Lower lobe of right lung (tissue), 2 donors: ENCODE measurements at places on chromosomes 7 and 10. TPM values are rescaled to one million over a fixed set of nuclear protein-coding genes. Genes with fewer than 3 reads are reported as not detected.

GRCh38 chr7:130009848-130010688 is 41.1 kb downstream of the ZC3HC1 start:
- peaks cover 8% of the 10 kb centered on the region for H3K4me1 ChIP-seq
- H3K27ac ChIP-seq: no peak overlapping the region
- no peaks in the 10 kb centered on the region for H3K27me3 ChIP-seq

DNA sequence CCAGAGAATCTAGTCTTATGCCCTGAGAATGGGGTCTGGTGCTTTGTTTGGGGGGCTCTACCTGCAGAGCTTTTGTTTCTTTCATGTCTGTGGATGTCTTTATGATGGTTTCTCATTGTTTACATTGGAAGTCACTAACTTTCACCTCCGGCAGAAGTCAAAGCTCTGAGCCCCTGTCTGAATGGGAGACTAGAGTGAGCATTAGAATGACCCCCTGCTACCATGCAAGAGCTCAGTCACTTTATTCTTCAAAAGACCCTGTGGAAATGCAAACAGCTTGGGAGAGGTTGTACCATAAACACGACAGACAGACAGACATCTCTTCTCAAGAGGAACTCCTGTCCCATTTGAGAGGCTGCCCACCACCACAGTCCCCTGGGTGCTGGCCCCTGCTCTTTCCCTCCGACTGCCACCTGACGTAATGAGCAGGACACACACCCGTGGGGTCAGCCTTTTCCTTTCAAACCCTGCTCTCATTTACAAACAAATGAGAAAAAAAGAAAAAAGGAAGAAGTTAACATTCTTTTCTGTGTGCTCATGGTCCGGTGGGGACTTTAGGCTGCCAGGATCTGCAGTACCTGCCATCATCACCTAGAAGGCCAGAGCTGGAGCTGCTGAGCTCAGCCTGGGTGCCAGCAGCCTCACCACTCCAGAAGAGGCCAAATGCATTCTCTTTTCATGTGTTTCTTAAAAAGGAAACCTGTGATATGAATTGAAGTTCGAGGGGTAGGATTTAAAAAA is 91.6 kb downstream of the FZD1 start:
- no peak overlapping the region for H3K4me3 ChIP-seq
- H3K27me3 ChIP-seq: no peaks in the 10 kb centered on the region
- no peaks in the 10 kb centered on the region for H3K4me1 ChIP-seq
- no peaks in the 10 kb centered on the region for H3K36me3 ChIP-seq
- no peak for DNase-seq
- no peak overlapping the region for H3K27ac ChIP-seq

GRCh38 chr7:134731616-134732015 is 47.8 kb upstream of the CALD1 start:
- no peak overlapping the region for H3K27ac ChIP-seq
- DNase-seq: no peak
- H3K4me3 ChIP-seq: no peak overlapping the region
- H3K27me3 ChIP-seq: no peaks in the 10 kb centered on the region
- H3K36me3 ChIP-seq: no peaks in the 10 kb centered on the region

- H3K27me3 ChIP-seq: no peaks in the 10 kb centered on the region
- DNase-seq: no peak
- peaks cover 22% of the 10 kb centered on the region for H3K36me3 ChIP-seq
- peaks cover 8% of the 10 kb centered on the region for H3K4me1 ChIP-seq
- H3K27ac ChIP-seq: no peak overlapping the region
These were observed 50.5 kb downstream of the PITRM1 start for GRCh38 chr10:3122034-3122433.

GRCh38 chr10:71391701-71392100 is 5.0 kb upstream of the CDH23 start:
- no peaks in the 10 kb centered on the region for H3K36me3 ChIP-seq

GRCh38 chr7:36653008-36653662 is 71.2 kb downstream of the AOAH start:
- H3K4me1 ChIP-seq: no peaks in the 10 kb centered on the region
- H3K27ac ChIP-seq: no peak overlapping the region
- DNase-seq: no peak
- no peaks in the 10 kb centered on the region for H3K36me3 ChIP-seq

DNA sequence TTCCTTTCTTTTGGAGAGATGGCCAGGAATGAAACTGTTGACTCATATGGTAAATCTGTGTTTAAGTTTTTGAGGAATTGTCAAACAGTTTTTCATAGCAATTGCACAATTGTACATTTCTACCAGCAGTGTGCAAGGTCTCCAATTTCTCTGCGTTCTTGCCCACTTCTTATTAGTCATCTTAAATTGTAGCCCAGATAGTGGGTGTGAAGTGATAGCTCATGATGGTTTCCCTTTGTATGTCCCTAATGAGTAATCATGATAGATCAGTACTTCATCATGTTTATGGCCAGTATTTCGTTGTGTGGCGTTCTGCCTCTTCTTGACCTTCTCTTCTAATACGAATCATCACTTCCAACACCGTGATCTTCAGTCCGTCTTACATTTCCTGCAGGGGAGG is 136.3 kb downstream of the DOCK1 start:
- no peak overlapping the region for H3K27ac ChIP-seq
- no peak overlapping the region for H3K4me3 ChIP-seq
- H3K4me1 ChIP-seq: no peaks in the 10 kb centered on the region
- no peaks in the 10 kb centered on the region for H3K27me3 ChIP-seq
- peaks cover 77% of the 10 kb centered on the region for H3K36me3 ChIP-seq
- no peak for DNase-seq

DNA sequence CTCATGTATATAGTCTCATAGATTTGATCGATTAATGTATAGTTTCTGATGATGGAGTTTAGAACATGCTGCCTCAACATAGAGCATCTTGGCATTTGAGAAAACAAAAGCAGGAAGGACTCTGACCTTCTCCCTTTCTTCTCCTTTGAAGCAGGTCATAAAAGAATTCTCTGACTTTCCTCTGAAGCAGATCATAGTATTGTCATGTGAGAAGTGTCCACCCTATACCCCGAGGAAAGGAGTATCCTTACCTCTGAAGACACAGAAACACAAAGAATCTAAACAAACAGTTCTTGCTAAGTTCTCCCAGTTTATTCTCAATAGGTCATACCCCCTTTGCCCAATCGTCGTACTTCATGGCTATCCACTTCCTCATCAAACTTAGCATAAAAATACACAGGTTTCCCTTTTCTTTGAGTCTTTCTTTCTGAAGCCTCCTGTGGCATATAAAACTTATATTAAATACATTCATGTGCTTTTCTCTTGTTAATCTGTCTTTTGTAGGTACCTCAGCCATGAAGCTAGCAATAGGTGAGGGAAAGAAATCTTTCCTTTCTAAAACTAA is 194.9 kb downstream of the REEP3 start:
- H3K4me3 ChIP-seq: no peak overlapping the region
- H3K36me3 ChIP-seq: no peaks in the 10 kb centered on the region
- H3K4me1 ChIP-seq: peaks cover 42% of the 10 kb centered on the region
- H3K27ac ChIP-seq: no peak overlapping the region

DNA sequence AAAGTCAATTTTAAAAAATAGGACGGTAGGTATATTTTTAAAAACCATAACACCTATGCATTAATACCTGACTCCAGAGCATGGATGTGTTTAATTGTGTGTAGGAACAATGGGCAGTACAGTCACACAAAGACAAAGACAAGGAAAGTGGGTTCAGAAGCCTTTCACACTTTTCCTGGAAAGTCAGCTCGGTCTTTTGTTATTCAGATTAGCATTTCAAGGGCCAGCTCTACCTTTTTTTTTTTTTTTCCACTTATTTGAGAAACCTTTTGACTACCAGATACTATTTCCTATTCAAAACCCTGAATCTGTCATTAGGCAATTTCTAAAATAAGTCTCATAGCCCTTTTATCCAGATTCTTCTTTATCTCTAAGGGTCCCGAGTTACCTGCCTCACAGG is 401.9 kb downstream of the PARD3 start:
- H3K4me1 ChIP-seq: no peaks in the 10 kb centered on the region
- no peak overlapping the region for H3K4me3 ChIP-seq
- H3K27me3 ChIP-seq: no peaks in the 10 kb centered on the region
- DNase-seq: no peak
- H3K36me3 ChIP-seq: no peaks in the 10 kb centered on the region

DNA sequence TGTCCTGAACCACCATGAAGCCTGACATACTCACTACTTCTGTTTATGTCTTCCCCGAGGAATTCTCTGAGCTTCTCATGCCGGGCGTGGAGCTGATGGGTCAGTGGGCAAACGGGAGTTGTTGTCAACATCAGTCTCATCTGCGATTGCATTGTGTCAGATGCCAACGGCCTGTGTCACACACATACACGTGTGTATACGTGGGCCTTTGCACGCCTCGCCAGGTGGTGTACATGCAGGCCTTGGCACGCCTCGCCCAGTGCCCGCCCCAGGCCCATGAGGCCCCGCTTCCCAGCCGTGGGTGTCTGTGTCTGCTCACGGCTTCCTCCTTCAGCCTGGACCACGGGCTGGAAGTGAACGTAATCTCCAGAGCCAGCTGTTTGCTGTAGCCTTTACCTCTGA is 7.5 kb upstream of the CSGALNACT2 start:
- H3K4me1 ChIP-seq: peaks cover 12% of the 10 kb centered on the region
- H3K27me3 ChIP-seq: no peaks in the 10 kb centered on the region
- H3K36me3 ChIP-seq: no peaks in the 10 kb centered on the region
- no peak overlapping the region for H3K4me3 ChIP-seq
- H3K27ac ChIP-seq: no peak overlapping the region

MDFIC gene
- total RNA-seq: 46.3 TPM

ARHGAP22 gene
- total RNA-seq: 9.6 TPM

CLRN3 gene
- not detected for total RNA-seq

MACC1 gene
- total RNA-seq: 24.7 TPM

CC2D2B gene
- total RNA-seq: 1.6 TPM

TMEM140 gene
- total RNA-seq: 39.3 TPM
